ENCODE measurements at places on chromosomes 5 and 9. TPM values are rescaled to one million over a fixed set of nuclear protein-coding genes. Genes with fewer than 3 reads are reported as not detected.
A peak's percentile ranks its signal among the peaks of the same experiment; 100 is the strongest.

DNA sequence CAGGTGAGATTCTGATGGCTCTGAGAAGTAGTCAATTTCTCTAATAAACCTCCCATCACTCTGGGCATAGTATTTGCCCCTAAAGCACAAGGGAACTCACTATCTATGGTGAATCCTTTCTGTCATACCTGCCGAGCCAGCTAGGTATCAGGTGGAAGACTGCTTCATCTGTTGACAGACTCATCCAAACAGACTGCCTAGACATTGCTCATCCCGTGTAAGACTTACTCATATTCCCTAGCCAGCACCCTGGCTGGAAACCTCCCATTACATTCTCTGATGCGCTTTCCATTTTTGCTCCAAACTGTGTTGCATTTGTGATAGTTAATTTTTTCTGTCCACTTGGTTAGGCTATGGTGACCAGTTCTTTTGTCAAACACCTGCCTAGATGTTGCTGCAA, 595.9 kb downstream of the DNAH5 start:
- no peak for DNase-seq

DNA sequence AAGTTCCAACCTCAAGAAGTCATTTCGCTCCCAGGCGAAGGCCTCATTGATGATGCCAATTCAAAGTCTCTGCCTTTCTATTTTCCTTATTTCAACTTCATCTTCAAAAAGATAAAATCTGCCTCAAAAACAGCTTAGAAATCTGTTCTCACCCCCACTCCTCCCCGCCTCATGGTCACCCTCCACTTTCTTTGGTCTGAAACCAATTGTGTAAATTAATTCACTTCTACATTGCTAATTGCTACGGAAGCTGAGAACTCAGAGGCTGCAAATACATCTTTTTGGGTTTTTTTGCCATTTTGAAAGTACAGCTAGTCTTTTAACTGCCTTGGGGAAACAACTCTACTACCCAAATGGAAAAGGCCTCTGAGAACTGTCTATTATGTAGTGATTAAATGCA, 350.0 kb upstream of the SLC24A2 start:
- DNase-seq: no peak

- DNase-seq: no peak
These were observed 143.7 kb upstream of the WWC1 start for GRCh38 chr5:168147568-168148360.

DNA sequence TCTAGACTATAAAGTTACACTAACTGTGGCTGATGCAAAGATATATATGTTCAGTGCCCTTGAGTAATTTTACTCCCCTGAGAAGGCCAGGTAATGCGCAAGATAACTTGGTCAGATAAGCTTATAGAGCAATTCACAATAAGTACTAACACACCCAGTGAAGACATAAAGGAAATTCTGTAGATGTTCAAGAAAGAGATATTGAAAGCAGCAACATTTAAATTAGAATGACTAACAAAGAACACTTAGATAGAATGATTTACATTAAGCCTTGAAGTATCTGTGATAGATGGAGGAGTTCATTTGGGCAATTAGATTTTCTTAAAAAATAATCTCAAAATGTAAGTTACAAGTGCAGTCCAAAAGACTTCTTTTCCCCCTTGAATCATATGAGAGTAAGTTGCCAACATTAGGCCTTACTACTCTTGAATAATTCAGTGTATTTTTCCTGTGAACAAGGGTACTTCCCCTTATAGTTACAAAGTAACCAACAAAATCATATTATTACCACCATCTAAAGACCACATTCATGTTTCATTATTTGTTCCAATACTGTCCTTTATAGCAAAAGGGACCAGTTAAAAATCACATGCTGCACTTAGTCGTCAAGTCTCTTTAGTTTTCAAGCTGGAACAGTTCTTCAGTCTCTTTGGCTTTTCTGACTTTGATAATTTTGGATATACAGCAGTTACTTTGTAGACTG, 44.4 kb upstream of the ELOVL7 start:
- no peak for DNase-seq

DNA sequence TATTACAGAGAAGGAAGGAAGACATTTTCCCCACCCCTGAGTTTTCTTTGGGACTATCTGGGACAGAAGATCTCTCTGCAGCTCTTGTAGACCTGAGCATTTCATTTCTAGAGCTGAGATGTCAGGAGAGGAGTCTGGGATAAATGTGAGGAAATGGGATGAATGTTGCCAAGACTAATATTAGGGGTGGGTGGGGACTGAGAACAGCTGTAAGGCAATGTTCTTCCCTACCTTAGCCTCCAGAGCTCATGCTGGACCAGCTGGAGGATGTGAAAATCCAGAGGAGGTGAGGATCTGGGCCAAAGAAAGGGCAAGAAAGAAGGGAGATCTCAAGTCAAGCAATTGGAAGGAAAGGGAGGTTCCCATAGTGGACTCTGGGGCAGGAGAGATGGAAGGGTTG, 23.1 kb upstream of the FOXD1 start:
- DNase-seq: no peak

DNA sequence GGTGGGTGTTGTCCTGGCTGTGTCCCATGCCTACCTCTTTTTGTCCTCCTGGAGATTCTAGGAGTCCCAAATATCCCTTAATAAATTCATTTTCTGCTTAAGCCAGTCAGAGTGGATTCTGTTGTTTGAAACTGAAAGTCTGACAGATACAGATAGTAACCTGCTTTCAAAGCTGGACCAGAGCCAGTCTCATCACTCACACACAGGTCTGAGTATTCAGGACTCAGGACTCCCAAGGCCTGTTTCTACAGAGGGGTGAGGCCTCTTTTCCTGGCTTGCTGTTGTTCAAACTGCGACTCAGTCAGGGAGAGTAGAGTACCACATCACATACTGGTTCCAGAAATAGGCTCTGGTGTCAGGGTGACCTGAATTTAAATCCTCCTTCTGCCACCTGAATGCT, 190.1 kb downstream of the PAX5 start:
- no peak for DNase-seq

ITK gene
- total RNA-seq: 6.7 TPM

- DNase-seq: peak; percentile 85
These were observed 56.2 kb downstream of the ACER2 start for GRCh38 chr9:19464764-19465585.

DNA sequence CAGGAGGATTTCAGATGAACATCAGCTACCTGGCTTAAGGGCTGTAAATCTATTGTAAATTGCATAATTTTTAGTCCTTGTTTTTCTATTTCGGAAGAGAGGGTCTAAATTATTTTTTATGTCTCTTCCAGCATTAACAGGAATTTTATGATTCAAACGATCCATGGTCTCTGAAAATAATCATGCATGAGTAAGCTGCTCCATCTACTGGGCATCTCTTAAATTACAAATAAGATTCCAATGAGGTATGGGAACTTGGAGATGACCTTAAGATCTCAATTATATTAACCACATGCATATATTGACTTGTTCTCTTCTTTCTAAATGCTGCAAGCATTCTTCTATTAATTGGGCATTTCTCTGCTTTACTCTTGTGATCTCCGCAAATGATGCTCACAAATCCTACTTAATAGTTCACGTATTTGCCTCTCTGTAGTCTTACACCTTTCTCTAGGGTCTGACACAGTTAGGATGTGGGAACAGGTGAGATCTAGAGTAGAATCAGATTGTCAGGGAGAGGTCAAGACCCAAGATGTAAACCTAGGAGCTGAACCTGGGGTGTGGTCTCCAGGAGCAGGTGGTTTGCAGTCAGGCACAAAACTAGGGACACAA, 86.9 kb downstream of the NUDT12 start:
- DNase-seq: no peak

DNA sequence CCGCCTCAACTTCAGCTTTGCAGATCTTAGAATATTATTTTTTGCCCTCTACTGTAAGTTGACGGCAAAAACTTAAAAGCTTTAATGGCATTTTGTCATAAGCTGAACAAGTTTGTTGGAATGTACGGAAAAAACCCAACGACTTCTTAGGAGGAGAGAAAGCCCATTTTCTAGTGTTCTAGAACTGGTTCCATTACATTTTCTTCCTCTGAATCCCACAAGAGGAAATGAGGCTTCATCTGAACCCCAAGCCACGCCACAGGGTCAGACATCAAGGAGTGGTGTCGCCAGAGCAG, 113.7 kb downstream of the LHFPL2 start:
- no peak for DNase-seq

GNAQ gene
- 28.7 TPM for total RNA-seq

CNTLN gene
- total RNA-seq: 4.6 TPM

DNA sequence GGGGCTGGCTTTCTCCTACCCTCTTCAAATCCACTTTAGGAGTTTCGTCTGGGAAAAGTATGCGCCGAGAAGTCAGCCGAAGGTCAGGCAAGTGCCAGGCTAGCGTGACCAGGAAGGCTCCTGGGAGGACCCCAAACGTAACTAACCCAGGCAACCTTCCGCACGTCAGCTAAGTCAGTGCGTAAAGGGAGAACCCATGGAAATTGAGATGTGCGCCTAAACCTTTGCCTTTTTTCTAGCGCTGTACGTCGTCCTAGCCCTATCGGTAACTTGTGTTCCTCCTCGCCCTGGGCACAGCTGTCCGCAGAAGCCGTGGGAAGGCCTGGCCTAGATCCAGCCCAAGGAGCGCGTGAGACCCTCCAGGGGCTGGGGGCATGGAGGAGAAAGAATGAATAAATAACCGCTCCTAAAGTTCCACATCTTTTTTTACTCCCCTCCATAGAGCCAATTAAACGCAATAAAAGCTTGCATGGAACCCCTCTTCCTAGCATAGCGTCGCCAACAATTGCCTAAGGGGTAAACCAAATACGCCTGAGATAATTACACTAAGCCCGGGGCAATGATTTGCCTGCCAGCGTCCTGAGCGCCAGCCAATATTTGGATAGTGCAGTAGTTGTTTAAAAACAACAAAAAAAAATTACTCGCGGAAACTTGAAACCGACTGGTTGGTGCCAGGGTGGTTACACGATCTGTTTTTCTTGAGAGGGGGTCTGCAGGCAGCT, 4.0 kb upstream of the FOXB2 start:
- no peak for DNase-seq
